ENCODE measurements at places on chromosomes 3 and 15.

DNA sequence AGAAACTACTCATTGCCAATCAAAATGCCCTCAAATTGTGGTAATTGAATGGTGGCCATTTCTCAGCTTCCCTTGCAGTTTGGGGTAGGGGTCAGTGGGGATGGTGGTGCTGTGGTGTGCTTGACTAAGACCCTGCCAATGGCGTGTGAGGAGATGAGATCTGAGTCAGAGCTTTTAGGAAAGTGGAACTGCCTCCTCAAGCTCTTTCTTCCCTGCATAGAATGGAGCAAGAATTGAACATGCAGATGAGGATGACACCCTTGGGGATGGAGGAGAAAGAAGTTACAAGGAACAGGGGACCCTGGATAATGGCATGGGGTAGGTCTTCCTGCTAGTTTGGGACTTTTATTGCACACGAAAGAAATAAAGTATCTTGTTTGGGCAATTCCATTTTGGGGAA lies 188.0 kb downstream of the PEX5L start:
- no peak for DNase-seq

DNA sequence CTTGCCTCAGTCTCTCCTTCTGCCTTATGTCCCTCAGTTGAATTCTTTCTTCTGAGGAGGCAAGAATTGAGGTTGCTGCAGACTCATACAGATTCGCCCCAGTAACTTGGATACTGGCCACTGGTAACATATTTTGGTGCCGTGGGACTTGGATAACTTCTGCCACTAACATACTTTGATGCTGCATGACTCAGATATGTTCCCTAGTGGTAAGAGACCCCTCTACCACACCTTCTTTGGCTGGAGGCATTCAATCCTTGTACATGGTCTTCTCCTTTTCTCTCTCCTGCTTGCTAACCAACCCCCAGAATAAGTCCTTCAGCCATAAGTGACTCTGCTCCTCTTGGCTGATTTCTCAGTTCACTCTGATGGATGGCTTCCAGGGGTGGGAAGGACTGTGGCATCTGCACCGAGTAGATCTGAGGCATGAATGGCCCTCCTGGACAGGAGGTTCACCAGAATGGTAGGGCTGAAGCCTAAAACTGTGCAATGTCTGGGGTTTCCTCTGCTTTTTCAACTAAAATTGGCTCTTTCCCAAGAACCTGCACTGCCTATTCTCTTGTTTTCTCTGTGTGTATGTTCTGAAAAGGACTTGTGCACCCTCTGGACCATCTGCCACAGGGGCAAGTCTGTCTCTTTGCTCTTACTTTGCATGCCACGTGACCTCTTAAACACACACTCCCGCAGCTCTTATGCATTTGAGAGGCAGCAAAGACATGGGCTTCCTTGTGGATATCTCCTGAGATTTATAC lies 55.5 kb upstream of the FSTL1 start:
- DNase-seq = no peak

DNA sequence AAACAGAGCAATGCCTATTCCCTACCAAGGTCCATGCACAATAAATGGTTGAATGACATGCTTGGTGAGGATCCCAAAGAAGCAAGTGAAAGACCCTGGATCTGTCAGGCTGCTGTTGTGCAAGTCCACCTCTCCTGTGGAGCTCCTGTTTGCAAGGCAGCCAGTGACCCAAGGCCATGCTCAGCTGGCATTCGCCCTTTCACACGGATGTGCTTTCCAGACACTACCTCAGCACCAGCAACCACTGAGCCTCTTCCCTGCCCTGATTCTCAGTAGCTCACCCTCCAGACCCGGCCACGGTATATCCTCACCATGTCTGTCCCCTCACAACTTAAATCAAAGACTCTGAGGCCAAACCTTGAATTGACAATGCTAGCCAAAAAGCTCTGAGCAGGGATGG lies 23.3 kb downstream of the WWTR1 start:
- no peak for DNase-seq

DNA sequence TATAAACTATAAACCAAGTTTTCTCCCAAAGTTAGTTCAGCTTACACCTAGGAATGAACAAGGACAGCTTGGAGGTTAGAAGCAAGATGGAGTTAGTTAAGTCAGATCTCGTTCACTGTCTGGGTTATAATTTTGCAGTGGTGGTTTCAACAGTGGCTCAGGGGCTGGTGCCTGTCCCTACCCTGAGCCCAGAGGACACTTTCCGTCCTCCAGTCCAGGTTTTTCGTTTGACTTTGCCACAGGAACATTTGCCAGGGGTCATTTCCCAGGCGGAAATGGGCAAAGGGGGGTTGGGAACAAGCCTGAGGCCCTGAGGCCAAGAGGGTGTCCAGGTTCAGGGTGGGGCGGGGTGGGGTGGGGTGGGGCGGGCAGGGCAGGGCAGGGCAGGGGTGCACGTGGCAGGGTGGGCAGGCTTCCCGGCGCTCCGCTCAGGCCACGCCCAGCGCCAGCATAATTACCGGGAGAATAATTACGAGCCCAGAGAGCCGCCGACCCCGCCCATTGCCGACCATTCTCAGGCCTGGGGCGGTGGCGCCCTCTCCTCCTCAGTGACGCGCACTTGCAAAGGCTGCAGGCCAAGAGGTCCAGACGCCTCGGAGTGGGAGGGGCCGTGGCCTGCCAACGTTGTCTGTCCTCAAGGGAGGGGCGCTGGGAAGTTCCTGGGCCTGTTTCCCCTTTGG lies 70.4 kb downstream of the KLF13 start:
- DNase-seq = peak; percentile 94

- no peak for DNase-seq
Measured at GRCh38 chr3:65776494-65776893, 262.2 kb downstream of the MAGI1 start.
